ENCODE measurements at places on chromosomes 1 and 21. TPM values are rescaled to one million over a fixed set of nuclear protein-coding genes. Genes with fewer than 3 reads are reported as not detected.

Gene REN
- total RNA-seq = not detected

Gene TBX19
- 3.1 TPM for total RNA-seq

Gene FBXO2
- 1.8 TPM for total RNA-seq

Gene SPRR1B
- not detected for total RNA-seq

Gene ZBTB18
- total RNA-seq = 18.4 TPM

Gene TAS1R2
- total RNA-seq = not detected

Measured in activated CD4-positive, alpha-beta T cell treated with anti-CD3 and anti-CD28 coated beads, Interleukin-2, amount 10 ng/mL, durations not matched to agents 7 days and 5 days (primary cell).